Breast epithelium (tissue), 4 donors: ENCODE measurements at places on chromosomes 3 and 15.

GRCh38 chr3:77040216-77040615 lies 317 bp downstream of the ROBO2 start:
- DNase-seq: no peak
- H3K27ac ChIP-seq: no peak overlapping the region
- H3K36me3 ChIP-seq: no peaks in the 10 kb centered on the region
- H3K4me1 ChIP-seq: peaks cover 11% of the 10 kb centered on the region
- peak overlapping the region; percentile 51 for H3K4me3 ChIP-seq
- peaks cover 41% of the 10 kb centered on the region for H3K27me3 ChIP-seq

- H3K27me3 ChIP-seq: no peaks in the 10 kb centered on the region
- no peaks in the 10 kb centered on the region for H3K4me1 ChIP-seq
- no peak overlapping the region for H3K27ac ChIP-seq
- no peak for DNase-seq
These were observed 45.5 kb downstream of the LSAMP start for GRCh38 chr3:116399701-116400226.

GRCh38 chr3:100039075-100039474 lies 75.2 kb downstream of the FILIP1L start:
- no peaks in the 10 kb centered on the region for H3K36me3 ChIP-seq
- H3K4me3 ChIP-seq: no peak overlapping the region
- no peaks in the 10 kb centered on the region for H3K27me3 ChIP-seq
- no peak for DNase-seq

- no peak for DNase-seq
- no peaks in the 10 kb centered on the region for H3K27me3 ChIP-seq
- H3K27ac ChIP-seq: peak overlapping the region; percentile 98
- peaks cover 17% of the 10 kb centered on the region for H3K4me1 ChIP-seq
- no peaks in the 10 kb centered on the region for H3K36me3 ChIP-seq
These were observed 64.0 kb downstream of the SYNM start for GRCh38 chr15:99168601-99169580.

DNA sequence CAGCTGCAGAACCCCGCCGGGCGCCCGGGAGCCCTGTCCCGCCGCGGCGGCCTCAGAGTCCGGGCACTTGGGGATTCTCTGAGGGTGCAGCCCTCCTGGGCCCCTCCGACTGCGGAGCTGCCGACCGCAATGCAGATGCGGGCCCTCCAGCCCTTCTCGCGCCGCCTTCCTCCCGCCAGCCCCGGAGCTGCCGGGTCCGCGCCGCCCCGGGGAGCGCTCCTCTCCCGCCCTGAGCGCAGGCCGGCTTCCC lies 320 bp upstream of the ACAN start:
- no peak overlapping the region for H3K27ac ChIP-seq
- no peaks in the 10 kb centered on the region for H3K36me3 ChIP-seq
- no peak for DNase-seq
- H3K4me3 ChIP-seq: no peak overlapping the region

DNA sequence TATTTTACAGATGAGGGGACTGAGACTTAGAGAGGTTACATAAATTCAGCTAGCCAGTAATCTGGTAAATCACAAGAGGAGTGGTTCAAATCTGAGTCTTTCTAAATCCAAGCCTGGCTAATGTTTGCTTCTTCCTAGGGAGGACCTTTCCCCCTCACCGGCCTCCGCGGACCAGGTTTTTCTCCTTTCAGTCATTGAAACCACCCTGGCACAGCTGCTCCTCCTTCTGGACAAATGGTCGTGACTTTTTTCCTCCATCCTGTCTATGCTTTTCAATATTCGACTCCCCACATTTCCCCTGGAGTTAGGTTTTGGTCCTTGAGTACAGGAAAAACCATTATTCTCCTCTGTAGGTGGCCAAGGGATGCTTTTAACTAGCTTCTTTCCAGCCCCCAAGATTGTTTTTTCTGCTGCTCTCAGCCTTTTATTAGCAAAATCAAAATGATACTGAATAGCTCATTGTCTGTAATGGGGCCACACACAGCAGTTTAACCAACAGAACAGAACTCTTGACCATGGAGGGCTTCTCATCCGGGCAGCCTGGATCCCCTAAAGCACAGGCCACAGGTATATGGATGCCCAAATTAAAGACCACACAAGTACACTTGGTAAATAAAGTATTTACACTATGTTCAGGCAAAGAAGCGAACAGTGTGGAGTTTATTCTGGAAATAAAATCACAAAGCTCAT lies 85.9 kb upstream of the KLHL25 start:
- H3K27me3 ChIP-seq: no peaks in the 10 kb centered on the region
- H3K4me1 ChIP-seq: no peaks in the 10 kb centered on the region
- H3K4me3 ChIP-seq: no peak overlapping the region

DNA sequence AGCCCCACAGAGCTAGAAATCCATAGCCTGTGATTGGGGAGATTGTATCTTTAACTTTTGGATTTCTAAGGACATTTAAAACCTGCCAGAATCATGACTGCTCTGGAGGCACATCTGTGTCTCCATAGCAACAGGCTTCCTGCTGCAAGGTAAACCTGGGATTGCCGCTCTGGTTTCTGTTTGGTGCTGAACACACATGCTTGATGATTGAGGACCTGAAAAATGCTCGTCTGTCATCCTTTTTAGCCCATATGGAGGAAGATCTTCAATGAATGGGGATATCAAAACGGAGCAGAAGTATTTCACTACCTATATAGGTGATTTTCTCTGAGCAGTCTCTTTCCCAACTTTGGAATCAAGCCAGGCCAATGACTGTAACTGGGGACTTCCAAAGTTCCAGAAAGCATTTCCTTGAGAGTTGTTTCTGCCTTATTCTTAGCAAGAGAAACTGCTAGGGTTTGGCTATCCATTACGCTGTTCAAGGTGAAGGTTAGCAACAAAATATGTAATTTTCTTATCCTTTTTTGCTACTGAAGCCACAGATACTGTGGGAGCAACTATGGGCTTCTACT lies 96.5 kb upstream of the TNIK start:
- no peak for DNase-seq
- H3K4me1 ChIP-seq: no peaks in the 10 kb centered on the region

DNA sequence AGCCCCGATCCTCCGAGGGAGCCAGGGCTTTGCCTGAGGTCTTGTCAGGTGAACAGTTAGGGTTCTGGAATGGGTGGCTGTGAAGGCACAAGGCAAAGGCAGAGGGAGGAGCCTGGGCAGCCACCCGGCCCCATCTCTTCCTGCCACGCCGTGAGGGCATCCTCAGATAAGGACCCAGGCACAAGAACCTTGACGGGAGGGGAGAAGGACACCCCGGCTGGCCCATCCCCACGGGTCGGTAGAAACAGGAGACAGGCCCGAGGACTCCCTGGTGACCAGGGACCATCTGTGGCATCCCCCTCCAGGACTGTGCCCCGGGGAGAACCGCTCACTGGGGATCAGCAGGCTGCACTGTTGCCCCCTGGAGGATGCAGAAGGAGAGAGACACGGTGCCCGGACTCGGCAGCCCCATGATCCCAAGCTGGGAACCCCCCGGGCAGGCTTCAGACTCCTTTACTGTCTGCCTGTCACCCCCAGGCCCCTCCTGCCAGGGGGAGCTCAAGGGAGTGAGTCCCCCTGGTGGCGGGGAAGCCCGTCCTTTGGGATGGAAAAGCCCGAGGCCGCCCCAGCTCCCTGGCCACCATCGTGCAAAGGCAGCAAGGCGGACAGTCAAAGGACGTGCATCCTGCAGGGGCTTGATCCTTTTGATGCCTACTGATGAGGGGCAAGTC lies 12.3 kb upstream of the PCSK6 start:
- H3K27me3 ChIP-seq: peaks cover 20% of the 10 kb centered on the region
- H3K36me3 ChIP-seq: no peaks in the 10 kb centered on the region
- no peak overlapping the region for H3K27ac ChIP-seq
- no peak overlapping the region for H3K4me3 ChIP-seq

DNA sequence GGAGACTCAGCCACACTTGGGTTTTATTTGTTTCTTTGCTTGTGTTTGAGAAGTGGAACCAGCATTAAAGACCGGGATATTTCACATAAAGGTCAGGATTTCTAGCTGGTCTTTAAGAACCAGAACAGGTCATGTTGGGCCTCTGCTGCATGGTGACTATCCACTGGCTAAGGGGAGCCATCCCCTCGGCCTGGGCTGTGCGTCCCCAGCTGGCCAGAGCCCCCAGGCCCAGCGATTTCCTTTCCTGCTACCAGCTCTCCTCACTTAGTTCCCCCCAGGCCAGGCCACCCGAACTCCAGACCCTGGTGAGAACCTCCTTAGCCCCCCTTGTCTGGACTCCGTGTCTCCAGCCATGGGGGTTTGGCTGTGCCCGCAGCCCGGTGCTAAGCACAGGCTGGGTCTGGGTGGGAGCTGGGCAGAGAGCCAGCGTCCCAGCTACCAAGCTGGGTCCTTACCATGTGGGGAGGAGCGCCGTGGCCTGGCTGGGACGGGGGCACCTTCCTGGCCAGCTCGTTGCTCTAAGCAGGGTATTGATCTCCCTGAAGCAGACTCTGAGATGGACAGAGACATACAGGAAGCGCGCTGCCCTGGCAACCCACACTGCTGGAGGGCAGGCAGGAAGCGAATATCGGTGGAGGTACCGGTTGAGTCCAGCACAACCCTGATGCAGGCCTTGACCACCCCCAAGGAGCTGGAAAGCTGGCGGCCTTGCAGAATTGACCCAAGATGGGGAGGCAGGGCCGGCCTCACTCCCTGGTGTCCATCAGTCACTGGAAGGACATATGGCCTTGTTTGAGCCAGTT lies 49.4 kb downstream of the KLF15 start:
- DNase-seq: no peak
- H3K4me1 ChIP-seq: no peaks in the 10 kb centered on the region
- no peak overlapping the region for H3K27ac ChIP-seq
- no peak overlapping the region for H3K4me3 ChIP-seq
- no peaks in the 10 kb centered on the region for H3K27me3 ChIP-seq

DNA sequence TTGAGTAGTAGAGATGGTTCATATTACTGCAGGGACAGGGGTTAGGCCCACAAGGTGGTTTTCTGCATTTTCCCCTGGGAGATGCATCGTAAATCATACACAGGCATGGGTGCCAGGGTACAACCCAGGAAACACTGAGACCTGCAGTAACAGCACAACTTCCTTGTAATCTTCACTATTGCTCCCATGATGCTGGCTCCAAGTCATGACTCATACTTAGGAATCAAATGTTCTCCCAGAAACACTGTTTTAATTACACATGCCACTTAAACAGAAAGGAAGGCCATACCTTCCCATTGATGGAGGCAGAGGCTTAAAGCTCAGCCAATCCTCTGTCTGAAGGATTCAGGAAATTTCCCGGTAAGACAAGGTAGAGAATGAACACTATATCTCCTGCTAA lies 106.5 kb downstream of the ERC2 start:
- H3K4me1 ChIP-seq: no peaks in the 10 kb centered on the region
- no peak overlapping the region for H3K27ac ChIP-seq
- H3K36me3 ChIP-seq: no peaks in the 10 kb centered on the region
- H3K27me3 ChIP-seq: no peaks in the 10 kb centered on the region

- H3K4me3 ChIP-seq: no peak overlapping the region
- H3K4me1 ChIP-seq: no peaks in the 10 kb centered on the region
- no peaks in the 10 kb centered on the region for H3K36me3 ChIP-seq
- H3K27me3 ChIP-seq: no peaks in the 10 kb centered on the region
These were observed 376.3 kb downstream of the PDCD6IP start for GRCh38 chr3:34174740-34175139.

GRCh38 chr3:149494022-149494758 lies 19.7 kb downstream of the TM4SF4 start:
- no peaks in the 10 kb centered on the region for H3K27me3 ChIP-seq
- H3K27ac ChIP-seq: no peak overlapping the region
- H3K4me1 ChIP-seq: no peaks in the 10 kb centered on the region
- DNase-seq: no peak

- no peaks in the 10 kb centered on the region for H3K36me3 ChIP-seq
- H3K4me3 ChIP-seq: no peak overlapping the region
- H3K27ac ChIP-seq: peak overlapping the region; percentile 85
These were observed 18.8 kb upstream of the TNFSF10 start for GRCh38 chr3:172541945-172542488.

- H3K4me1 ChIP-seq: peaks cover 5% of the 10 kb centered on the region
- no peak overlapping the region for H3K4me3 ChIP-seq
These were observed 275.9 kb upstream of the TBL1XR1 start for GRCh38 chr3:177473184-177473583.

DNA sequence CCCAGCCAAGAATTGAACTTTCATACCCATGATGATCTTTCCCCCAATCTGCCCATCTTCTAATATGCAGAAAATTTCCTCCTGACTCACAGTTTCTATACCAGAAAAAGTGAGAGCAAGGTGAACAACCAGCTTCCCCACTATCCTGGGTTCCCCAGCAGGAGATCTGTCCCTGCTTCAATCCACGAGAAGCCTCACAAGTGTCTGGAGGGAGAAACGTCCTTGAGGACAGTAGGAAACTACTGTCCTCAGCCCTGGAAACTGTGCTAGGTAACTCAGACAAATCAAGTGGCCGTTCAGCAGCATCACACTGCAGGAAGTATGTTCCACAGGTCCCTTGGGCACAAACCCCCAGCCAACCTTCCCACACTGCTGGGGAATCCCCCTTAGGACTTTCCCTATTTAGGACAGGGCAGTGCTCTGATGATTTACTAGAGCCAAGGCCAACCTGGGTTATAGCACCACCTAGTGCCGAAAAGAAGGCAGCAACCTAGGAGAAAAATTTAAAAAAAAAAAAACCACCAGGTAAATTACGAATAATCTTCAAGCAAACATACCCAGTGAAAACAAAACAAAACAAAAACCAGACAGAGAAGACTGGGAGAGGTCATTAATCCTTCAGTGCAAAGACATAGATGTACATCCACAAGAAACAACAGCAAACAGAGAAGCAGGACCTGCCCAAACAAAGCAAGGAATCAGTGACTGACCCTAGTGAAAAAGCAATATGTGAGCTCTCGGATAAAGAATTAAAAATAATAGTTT lies 36.0 kb downstream of the MORC1 start:
- H3K4me1 ChIP-seq: no peaks in the 10 kb centered on the region
- no peaks in the 10 kb centered on the region for H3K27me3 ChIP-seq
- no peaks in the 10 kb centered on the region for H3K36me3 ChIP-seq
- no peak overlapping the region for H3K4me3 ChIP-seq
- no peak for DNase-seq
- H3K27ac ChIP-seq: no peak overlapping the region

- H3K27me3 ChIP-seq: no peaks in the 10 kb centered on the region
- H3K4me3 ChIP-seq: no peak overlapping the region
- no peak overlapping the region for H3K27ac ChIP-seq
- DNase-seq: no peak
- no peaks in the 10 kb centered on the region for H3K36me3 ChIP-seq
These were observed 546.0 kb upstream of the NR2F2 start for GRCh38 chr15:95784508-95784907.

DNA sequence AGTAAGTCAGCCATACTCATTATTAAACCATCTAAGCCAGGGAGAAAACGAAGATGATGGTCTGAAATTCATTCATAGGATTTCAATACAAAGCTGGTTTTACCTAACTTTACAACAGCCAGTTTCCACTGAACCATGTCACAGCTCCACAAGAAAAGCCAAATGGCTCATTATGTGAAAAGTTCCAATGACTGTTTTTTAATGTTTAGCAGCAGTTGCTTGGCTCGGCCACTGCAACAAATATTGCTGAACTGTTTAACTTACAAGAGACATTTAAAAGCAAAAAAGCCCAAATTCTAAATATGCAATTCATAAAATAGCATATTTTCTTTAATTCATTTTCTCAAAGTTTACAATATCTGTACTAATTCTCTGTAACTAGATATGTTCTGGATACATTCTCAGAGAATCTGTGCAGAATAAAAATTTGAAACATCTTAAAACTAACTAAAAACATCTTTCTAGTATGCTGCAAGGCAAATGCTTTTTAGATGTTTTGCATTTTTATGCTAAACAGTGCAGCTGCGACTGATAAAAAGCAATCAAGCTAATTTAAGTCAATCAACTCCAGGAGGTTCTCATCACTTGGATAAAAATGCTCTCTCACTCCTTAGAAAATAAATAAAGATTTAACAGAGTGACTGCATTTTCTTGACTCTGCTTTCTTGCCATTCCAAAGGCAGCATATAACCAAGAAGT lies 356.5 kb downstream of the ERC2 start:
- H3K27ac ChIP-seq: no peak overlapping the region
- no peak overlapping the region for H3K4me3 ChIP-seq
- H3K4me1 ChIP-seq: no peaks in the 10 kb centered on the region
- DNase-seq: no peak
- no peaks in the 10 kb centered on the region for H3K36me3 ChIP-seq
